ENCODE measurements at places on chromosomes 3 and 15. TPM values are rescaled to one million over a fixed set of nuclear protein-coding genes. Genes with fewer than 3 reads are reported as not detected.

MSL2 gene
- 19.7 TPM for total RNA-seq

SLCO3A1 gene
- total RNA-seq: 4.6 TPM

SYNM gene
- total RNA-seq: 731 TPM

ASB14 gene
- not detected for total RNA-seq

- no peaks in the 10 kb centered on the region for H3K4me1 ChIP-seq
- no peak for DNase-seq
- H3K4me3 ChIP-seq: no peak overlapping the region
- H3K36me3 ChIP-seq: no peaks in the 10 kb centered on the region
Observed at GRCh38 chr3:28171962-28172361, 69.5 kb upstream of the CMC1 start.

- no peak for DNase-seq
- H3K27me3 ChIP-seq: no peaks in the 10 kb centered on the region
- H3K27ac ChIP-seq: no peak overlapping the region
- H3K36me3 ChIP-seq: no peaks in the 10 kb centered on the region
- H3K4me3 ChIP-seq: no peak overlapping the region
Observed at GRCh38 chr3:63051920-63052319, 176.7 kb upstream of the CADPS start.
